ENCODE measurements at places on chromosomes 13 and 19.
A peak's percentile ranks its signal among the peaks of the same experiment; 100 is the strongest.

GRCh38 chr19:5642204-5642603 lies 19.3 kb downstream of the SAFB start:
- no peak for DNase-seq

- DNase-seq, result no peak
Measured at GRCh38 chr13:46963904-46964303, 67.1 kb upstream of the HTR2A start.

DNA sequence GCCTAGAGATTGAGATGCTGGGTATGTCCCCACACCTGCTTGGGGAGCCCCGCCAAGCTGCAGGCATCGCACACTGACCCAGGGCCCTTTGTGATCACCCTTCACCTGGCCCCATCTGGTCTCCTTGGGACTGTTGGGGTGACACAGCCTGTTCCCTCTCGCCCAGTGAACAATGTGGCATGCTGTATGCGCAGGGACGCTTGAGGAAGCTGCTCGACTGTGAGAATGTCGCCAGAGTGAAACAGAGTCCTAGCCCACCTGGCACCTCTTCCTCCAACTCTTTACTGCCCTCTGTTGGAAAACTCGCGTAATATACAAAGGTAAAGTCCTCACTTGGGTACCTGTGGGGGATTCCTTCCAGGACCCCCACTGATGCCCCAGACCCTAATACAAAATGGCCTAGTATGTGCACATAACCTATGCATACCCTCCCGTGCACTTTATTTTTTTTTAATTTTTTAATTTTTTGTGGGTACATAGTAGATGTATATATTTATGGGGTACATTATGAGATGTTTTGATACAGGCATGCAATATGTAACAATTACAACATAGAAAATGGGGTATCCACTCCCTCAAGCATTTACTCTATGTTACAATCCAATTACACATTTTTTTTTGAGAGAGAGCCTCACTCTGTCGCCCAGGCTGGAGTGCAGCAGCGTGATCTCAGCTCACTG lies 9.0 kb downstream of the BLOC1S3 start:
- no peak for DNase-seq

GRCh38 chr13:100513987-100514670 lies 74.5 kb downstream of the GGACT start:
- peak; percentile 33 for DNase-seq

GRCh38 chr13:35349673-35350278 lies 126.7 kb downstream of the MAB21L1 start:
- DNase-seq, result peak; percentile 2

DNA sequence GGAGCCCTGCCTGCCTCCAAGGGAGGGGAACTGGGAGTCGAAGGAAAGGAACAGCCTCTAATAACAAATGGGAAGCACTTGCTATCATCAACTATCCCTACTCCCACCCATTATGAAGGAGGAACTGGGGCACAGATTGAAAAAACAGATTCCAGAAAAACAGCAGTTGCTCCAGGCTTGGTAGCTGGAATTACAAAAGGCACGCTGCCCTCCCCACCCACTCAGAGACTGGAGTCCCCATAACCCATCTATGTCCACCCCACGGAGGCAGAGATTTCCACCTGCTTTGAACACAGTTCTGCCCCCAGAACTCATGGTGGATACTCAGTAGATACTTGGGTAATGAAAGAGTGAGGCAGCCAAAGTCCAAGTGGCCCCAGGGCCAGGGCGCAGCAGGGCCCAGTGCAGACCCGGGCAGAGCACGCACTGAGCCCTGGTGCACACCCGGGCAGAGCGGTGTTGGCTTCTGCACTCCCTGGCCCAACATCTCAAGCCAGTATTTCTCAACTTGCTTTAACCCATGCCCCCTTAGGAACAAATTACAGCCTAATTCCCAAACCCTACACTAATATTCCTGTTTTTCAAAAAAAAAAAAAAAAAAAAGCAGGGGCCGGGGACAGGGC lies 19.1 kb upstream of the CCNP start:
- no peak for DNase-seq

GRCh38 chr19:18364826-18365528 lies 21.0 kb upstream of the GDF15 start:
- peak; percentile 99 for DNase-seq

- no peak for DNase-seq
Measured at GRCh38 chr19:16297575-16298178, 26.9 kb upstream of the KLF2 start.

DNA sequence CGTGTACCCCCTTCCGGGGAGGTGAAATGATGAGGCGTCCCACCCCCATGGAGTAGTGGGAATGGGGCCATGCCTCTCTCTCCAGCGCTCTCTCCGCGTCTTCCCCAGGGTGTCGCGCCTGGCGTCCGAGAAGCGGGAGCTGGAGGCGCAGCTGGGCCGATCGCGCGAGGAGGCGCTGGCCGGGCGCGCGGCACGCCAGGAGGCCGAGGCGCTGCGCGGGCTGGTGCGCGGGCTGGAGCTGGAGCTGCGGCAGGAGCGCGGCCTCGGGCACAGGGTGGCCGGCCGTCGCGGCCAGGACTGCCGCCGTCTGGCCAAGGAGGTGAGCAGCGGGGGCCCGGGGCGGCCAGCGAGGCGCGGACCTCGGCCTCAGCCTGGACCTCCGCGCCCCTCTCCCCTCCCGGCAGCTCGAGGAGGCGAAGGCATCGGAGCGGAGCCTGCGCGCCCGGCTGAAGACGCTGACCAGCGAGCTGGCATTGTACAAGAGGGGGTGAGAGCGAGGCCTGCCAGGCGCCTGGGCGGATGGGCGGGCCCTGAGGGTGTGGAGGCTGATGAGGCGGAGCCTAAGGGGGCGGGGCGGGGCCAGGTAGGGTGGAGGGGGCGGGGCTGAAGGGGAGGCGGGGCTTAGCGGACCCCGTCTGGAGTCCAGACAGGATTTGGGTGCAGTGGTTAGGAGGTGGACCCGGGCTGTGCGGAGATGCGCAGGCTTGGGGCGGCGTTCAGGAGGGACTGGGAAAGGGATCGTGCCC lies 7.7 kb downstream of the PGLYRP1 start:
- peak; percentile 8 for DNase-seq

DNA sequence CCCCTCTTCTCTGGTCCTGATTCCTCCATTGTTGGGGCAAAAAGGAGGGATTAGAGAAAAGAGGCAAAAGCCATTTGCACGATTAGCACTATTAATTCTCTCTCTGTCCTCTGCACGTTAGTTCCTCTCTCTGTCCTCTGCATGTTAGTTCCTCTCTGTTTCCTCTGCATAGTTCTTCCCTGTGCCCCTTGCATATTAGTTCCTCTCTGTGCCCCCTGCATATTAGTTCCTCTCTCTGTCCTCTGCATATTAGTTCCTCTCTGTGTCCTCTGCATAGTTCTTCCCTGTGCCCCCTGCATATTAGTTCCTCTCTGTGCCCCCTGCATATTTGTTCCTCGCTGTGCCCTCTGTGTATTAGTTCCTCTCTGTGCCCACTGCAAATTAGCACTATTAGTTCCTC lies 847.2 kb upstream of the GPC6 start:
- no peak for DNase-seq

DNA sequence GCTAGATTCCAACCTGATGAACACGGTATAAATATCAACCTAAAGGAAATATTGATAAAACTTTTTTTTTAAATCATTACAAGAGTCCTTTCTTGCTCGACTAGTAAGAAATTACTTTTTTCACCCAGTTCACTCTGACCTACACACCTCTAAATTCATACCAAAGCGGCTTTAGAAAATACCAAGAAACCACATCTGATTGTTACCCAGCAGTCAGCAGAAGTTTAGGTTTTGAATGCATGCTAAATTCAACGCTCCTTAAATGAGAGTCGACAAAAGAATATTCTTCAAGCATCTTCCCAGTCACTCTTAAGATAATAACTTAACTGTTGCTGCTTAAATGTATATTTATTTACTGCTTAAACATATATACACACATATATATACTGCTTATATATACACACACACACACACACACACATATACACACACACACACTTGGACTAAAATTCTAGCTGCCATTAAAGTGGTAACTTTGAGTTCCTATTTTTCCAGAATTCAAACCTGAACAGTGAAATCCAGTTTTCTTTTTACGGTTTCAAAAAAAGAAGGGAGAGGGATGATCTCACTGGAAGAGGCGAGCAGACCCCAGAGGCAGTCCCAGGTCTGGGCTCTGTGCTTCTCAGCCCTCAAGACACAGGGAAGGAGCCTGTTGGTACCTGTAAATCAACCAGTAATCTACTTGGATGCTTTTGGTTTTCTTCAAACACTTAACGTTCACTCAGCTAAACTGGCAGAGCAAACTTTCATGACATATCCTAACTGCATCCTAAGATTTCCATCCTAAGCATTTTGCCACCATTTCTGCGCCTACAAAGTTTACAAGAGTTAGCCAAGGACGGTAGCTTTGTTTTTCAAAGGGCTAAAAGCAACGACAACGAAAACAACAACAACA lies 1.7 kb downstream of the STK24 start:
- peak; percentile 56 for DNase-seq

DNA sequence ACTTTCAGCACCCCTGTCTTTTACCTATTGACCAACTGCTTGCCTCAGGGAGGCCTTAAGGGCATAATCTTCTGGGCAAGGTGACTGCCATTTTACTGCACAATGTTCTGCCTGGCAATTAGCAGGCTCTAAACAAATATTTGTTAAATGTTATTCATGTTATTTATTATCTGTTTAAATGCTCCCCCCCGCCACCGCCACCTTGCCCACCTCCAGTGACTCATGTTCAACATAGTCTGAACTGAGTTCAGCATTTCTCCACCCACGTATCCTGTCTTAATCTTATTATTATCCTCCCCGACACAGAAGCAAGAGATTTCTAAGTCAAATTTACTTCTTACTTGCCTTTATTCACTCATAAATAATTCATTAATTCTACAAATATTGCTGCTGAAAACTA lies 144.8 kb downstream of the LIG4 start:
- no peak for DNase-seq

DNA sequence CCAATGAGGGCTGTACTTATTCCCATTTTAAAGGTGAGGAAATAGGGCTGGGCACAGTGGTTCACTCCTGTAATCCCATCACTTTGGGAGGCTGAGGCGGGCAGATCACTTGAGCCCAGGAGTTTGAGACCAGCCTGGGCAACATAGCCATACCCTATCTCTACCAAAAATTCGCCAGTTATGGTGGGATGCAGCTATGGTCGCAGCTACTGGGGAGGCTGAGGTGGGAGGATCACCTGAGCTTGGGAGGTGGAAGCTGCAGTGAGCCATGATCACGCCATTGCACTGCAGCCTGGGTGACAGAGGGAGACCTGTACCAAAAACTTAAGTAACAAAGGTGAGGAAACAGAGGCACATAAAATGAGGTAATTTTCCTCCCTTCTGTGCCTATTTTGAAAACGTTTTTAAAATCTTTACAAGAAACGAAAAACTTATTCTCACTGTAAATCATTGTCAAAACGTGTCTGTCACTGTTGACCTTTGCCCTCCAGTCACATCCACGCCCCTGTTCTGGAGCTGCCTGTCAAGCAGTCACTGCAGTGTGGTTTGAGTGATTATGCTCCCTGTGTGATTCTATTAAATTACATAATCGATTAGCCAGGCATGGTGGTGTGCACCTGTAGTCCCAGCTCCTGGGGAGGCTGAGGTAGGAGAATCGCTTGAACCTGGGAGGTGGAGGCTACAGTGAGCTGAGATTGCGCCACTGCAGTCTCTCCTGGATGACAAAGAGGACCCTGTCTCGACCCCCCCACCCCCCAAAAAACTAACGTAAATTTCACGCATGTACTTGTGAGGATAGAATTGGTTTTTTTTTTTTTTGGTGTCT lies 12.5 kb downstream of the NOP53 start:
- DNase-seq, result no peak

DNA sequence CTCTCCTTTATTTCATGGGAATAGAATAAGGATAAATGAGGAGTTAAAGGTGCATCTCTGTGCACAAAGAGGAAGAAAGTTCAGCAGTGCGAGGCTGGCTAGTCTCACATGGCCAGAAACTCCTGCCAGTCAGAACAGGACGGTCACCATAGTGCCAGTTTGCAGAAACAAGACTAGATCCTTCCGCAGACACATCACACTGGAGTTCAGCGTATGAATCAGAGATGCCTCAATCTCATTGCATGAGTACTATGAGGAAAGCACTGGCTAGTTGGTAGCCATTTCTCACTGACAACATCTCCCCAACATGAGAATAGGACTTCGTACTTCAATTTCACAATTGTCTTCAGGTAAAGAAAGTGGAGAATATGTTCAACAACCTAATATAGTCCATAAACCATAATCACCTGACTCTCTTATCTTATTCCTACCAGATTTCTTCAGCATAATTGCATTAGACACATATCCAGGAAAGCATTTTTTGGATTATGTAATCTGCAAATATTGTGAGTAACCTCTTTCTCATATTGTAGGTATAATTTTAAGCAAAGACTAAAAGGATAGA lies 34.9 kb downstream of the RXFP2 start:
- no peak for DNase-seq

GRCh38 chr13:38670627-38671026 lies 16.2 kb upstream of the FREM2 start:
- peak; percentile 31 for DNase-seq

DNA sequence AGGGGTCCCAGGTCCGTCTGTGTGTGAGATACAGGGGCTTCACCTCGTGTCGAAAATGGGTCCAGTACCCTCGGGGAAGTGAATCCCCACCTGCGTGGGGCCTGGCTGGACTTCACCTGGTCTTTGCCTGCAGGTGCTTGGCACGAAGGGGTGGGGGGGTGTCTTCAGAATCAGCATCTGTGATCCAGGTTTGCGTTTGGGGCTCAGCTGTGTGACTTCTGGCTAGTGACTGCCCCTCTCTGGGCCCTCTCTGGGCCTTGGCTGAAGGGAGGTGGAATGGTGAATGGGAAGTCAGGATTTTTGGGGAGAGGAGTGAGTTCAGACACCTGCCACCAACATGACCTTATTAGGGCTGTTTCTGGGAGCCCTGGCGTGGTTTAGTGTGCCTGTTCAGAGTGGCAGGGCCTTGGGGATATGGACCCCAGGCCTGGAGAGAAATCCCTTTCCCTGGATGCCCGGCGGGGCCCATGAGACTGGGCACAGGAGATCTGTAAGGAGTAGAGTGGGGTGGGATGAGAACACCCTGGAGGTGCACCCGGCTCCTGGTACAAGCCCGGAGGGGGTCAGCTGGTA lies 2.7 kb downstream of the CELF5 start:
- DNase-seq, result no peak
